ENCODE measurements at places on chromosomes 6 and 20. TPM values are rescaled to one million over a fixed set of nuclear protein-coding genes. Genes with fewer than 3 reads are reported as not detected.

- no peak for DNase-seq
- H3K4me3 ChIP-seq = no peak overlapping the region
- H3K36me3 ChIP-seq = no peaks in the 10 kb centered on the region
- no peak overlapping the region for H3K27ac ChIP-seq
Observed at GRCh38 chr6:16706911-16707783, 54.1 kb downstream of the ATXN1 start.

DNA sequence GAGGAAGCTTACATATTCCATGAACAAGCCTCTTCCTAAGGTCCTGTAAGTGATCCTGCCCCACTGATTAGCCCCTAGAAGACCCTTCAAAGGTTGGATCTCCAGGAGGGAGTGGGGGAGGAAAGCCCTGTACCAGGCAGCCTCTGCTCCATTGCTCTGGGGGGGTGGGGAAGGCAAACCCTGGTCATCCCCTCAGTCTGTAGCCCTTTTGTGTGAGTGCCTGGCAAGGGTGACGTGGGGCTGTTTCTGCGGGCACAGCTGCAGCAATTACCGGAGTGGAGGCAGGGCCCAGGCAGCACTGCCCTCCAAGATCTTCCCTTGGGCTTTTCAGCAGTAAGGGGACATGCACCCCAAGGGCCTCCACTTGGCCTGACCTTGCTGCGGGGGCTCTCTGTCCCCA lies at the start of gene MOG:
Gene MOG (plus strand): TSS at position 295 of the 400 bp plus-strand sequence. CDS start 118 bp downstream, outside the sequence.
- H3K4me1 ChIP-seq = peaks cover 46% of the 10 kb centered on the region
- H3K4me3 ChIP-seq = no peak within 1 kb of the TSS
- no peaks in the 10 kb centered on the region for H3K36me3 ChIP-seq
- DNase-seq = no peak
- peak within 1 kb of the TSS; percentile 99 for H3K27ac ChIP-seq

The MOG gene
- 1.8 TPM for total RNA-seq

DNA sequence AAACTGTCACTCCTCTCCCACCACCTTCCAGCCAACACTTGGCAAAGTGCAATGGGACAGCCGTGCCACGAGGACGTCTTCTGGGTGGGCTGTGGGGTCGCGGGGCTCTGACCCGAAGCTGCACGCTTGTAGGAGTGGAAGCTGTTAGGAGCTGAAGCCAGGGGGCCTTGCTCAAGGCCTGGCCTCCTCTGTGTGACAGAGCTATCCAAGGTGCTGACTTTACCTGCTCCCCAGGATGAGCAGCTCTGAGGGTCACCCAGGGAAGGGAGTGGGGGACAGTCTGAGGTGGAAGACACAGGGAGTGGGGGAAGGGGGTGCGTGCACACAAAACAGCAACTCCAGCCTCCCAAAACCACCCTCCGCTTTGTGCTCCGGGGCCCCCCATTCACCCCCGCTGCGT lies 17.5 kb upstream of the CHRNA4 start:
- DNase-seq = no peak
- H3K4me3 ChIP-seq = no peak overlapping the region
- peaks cover 9% of the 10 kb centered on the region for H3K4me1 ChIP-seq
- no peaks in the 10 kb centered on the region for H3K36me3 ChIP-seq

The C6orf136 gene
- total RNA-seq = 28.5 TPM

GRCh38 chr6:30441171-30441570 lies 48.1 kb upstream of the HLA-E start:
- no peak overlapping the region for H3K4me3 ChIP-seq
- no peaks in the 10 kb centered on the region for H3K4me1 ChIP-seq
- H3K27me3 ChIP-seq = peaks cover 82% of the 10 kb centered on the region
- H3K36me3 ChIP-seq = no peaks in the 10 kb centered on the region

DNA sequence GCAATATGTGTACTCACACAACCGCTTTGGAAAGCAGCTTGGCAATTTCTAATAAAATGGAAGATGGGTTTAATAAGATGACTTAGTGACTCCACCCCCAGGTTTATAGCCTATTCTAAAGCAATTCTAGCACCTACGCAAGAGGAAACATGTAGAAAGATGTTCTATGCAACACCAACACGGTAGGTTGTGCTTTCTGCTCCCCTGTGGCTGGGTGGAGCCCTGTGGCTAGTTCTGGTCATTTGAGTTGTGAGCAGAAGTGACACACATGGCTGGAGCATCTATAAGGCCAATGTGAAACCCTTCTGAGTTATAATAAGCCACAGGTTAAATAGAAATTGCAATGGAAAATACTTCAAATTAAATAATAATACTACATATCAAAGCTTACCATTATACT lies 310.7 kb downstream of the CD83 start:
- H3K27ac ChIP-seq = no peak overlapping the region
- no peak for DNase-seq
- no peaks in the 10 kb centered on the region for H3K36me3 ChIP-seq
- peaks cover 10% of the 10 kb centered on the region for H3K4me1 ChIP-seq
- no peaks in the 10 kb centered on the region for H3K27me3 ChIP-seq

- H3K4me1 ChIP-seq = no peaks in the 10 kb centered on the region
- H3K27ac ChIP-seq = no peak overlapping the region
- no peaks in the 10 kb centered on the region for H3K27me3 ChIP-seq
- H3K36me3 ChIP-seq = no peaks in the 10 kb centered on the region
- H3K4me3 ChIP-seq = no peak overlapping the region
- DNase-seq = no peak
Observed at GRCh38 chr6:27957516-27957915, 475 bp downstream of the OR2B6 start.

The TMEM244 gene
- total RNA-seq = not detected

GRCh38 chr6:67141005-67141404 lies 1434.0 kb upstream of the EYS start:
- H3K27me3 ChIP-seq = no peaks in the 10 kb centered on the region
- no peak overlapping the region for H3K27ac ChIP-seq
- H3K4me3 ChIP-seq = no peak overlapping the region
- no peaks in the 10 kb centered on the region for H3K36me3 ChIP-seq

DNA sequence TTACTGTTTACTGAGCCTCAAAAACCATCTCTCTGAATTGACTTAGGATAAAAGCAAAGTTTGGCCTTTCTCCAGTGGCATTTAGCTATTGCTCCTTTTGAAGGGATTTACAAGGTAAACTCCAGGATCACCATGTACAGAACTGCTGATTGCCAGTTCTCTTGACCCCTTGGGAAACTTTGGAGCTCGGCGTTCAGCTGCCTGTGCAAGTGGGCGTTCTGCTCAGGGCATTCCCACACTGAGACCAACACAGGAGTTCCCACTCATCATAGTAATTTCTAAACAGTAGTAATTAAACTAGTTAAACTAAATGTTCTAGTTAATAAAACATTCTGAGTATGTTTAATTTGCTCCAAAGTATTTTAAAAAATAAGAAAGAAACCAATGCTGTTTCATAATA lies 14.9 kb downstream of the KCNQ5 start:
- H3K27me3 ChIP-seq = no peaks in the 10 kb centered on the region
- H3K36me3 ChIP-seq = no peaks in the 10 kb centered on the region
- peak; percentile 16 for DNase-seq
- no peak overlapping the region for H3K27ac ChIP-seq
- H3K4me3 ChIP-seq = no peak overlapping the region

The WFDC10B gene
- total RNA-seq = not detected

- no peak overlapping the region for H3K4me3 ChIP-seq
- H3K36me3 ChIP-seq = no peaks in the 10 kb centered on the region
- H3K27me3 ChIP-seq = no peaks in the 10 kb centered on the region
- H3K27ac ChIP-seq = no peak overlapping the region
Observed at GRCh38 chr6:148677594-148678476, 69.0 kb upstream of the UST start.

- peak; percentile 28 for DNase-seq
- no peak overlapping the region for H3K4me3 ChIP-seq
- H3K27me3 ChIP-seq = no peaks in the 10 kb centered on the region
- no peak overlapping the region for H3K27ac ChIP-seq
Observed at GRCh38 chr6:1792989-1793388, 183.3 kb downstream of the FOXC1 start.

The SOBP gene
- total RNA-seq = 30.8 TPM

- H3K27ac ChIP-seq = no peak overlapping the region
- DNase-seq = peak; percentile 53
Observed at GRCh38 chr6:137145421-137145820, 28.0 kb downstream of the IL22RA2 start.

- no peak overlapping the region for H3K4me3 ChIP-seq
- no peaks in the 10 kb centered on the region for H3K27me3 ChIP-seq
- DNase-seq = no peak
- no peak overlapping the region for H3K27ac ChIP-seq
- H3K4me1 ChIP-seq = peaks cover 8% of the 10 kb centered on the region
Observed at GRCh38 chr6:3794092-3794491, 42.6 kb upstream of the PXDC1 start.

The BFSP1 gene
- total RNA-seq = 7.1 TPM

DNA sequence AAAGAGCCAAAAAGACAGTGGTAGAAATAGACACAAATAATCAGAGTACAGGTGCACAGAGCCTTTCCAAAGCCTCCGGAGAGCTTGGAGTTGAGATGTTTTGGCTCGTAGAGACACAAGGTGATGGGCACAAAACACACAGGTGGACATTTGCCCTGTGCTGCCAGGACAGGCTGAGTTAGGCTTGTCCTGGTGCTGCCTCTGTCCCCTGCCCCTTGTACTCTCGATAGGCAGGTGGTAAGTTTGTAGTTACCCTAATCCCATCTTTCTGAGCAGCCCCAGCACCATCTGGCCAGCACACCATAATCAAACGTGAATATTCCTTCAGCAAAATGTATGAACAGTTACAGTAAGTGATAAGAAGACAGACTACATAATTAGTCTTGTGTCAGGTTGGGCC lies 95.5 kb downstream of the FOXC1 start:
- H3K27ac ChIP-seq = no peak overlapping the region
- no peak for DNase-seq
- no peaks in the 10 kb centered on the region for H3K36me3 ChIP-seq
- H3K27me3 ChIP-seq = no peaks in the 10 kb centered on the region
- H3K4me3 ChIP-seq = no peak overlapping the region

- H3K4me3 ChIP-seq = no peak overlapping the region
- H3K36me3 ChIP-seq = no peaks in the 10 kb centered on the region
- no peaks in the 10 kb centered on the region for H3K4me1 ChIP-seq
- H3K27ac ChIP-seq = no peak overlapping the region
Observed at GRCh38 chr20:60402189-60403058, 444.2 kb downstream of the CDH26 start.

The SIM1 gene
- total RNA-seq = not detected

GRCh38 chr6:30600451-30600961 lies 16.5 kb downstream of the PPP1R10 start:
- H3K36me3 ChIP-seq = peaks cover 45% of the 10 kb centered on the region
- peak; percentile 68 for DNase-seq
- H3K27me3 ChIP-seq = no peaks in the 10 kb centered on the region
- H3K4me3 ChIP-seq = no peak overlapping the region
- no peaks in the 10 kb centered on the region for H3K4me1 ChIP-seq
- peak overlapping the region; percentile 59 for H3K27ac ChIP-seq

The POM121L2 gene
- total RNA-seq = 0.18 TPM

DNA sequence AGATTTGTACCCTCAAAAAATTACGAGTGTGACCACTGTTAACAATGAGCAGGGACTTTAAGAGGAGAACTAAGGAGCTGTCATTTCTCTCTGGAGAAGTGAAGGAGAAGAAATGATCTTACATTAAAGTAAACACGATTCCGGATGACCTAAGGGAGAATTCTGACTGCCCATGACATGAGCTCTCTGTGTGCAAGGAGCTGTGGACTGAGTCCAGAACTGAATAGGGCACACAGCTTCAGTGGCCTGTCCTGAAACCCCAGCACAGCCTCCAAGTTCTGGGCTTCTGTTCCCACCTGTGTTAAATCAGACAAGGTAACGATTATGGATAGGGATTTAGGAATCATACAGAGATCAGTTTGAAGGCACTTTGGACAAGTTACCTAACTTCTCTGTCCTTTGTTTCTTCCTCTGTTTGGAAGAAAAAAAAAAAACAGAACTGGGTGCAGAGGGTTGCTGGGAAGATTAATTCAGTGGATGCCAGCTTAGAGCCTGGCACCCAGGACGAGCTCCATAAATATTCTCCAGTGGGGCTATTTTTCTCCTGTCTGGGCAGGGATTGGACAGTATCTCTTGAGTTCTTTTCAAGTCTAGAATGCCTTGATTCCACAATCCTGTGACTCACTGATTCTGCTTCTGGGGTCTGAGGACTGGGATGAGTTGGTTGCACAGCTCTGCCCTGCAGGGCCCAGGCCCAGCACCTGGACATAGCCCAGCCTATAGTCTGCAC lies 65.7 kb downstream of the MRPL14 start:
- H3K36me3 ChIP-seq = no peaks in the 10 kb centered on the region
- peak; percentile 51 for DNase-seq
- no peak overlapping the region for H3K4me3 ChIP-seq
- no peaks in the 10 kb centered on the region for H3K27me3 ChIP-seq
- H3K27ac ChIP-seq = no peak overlapping the region

DNA sequence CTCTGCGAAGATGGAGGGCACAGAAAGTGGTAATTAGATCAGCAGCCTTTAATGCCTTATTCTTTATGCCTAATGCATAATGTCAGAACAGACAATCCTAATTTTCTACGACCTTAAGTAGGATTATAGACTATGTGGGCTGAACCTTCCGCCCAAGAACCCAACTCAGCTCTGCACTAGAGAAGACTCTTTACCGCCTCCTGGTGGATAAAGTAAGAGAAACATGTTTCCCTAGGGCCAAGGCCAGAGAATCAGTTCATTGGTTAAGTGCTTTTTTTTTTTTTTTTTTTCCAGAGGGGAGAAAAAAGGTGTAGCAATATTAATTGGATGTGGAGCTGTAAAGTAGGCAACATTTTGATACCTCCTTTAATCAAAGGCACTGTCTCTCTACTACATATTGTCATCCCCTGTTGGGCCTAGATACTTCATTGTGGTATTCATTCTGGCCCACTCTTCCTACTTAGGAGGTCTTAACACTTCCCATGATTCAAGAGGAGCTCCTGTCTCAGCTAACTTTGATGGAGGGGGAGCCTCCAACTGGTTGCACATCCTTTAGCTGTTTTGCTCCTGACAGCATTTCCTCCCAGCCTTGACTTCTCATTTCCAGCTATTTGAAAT lies 124.9 kb upstream of the NRN1 start:
- H3K4me1 ChIP-seq = no peaks in the 10 kb centered on the region
- H3K27ac ChIP-seq = no peak overlapping the region
- DNase-seq = no peak
- H3K27me3 ChIP-seq = no peaks in the 10 kb centered on the region

All from cardiac muscle cell (in vitro differentiated cells and primary cell).